Fibroblast of skin of right biceps (primary cell): ENCODE measurements at places on chromosomes 3 and 15.

GRCh38 chr3:177461765-177462164, 264.5 kb upstream of the TBL1XR1 start:
- DNase-seq = peak; percentile 56

- no peak for DNase-seq
These were observed 50.2 kb downstream of the TGM4 start for GRCh38 chr3:44924457-44925084.

DNA sequence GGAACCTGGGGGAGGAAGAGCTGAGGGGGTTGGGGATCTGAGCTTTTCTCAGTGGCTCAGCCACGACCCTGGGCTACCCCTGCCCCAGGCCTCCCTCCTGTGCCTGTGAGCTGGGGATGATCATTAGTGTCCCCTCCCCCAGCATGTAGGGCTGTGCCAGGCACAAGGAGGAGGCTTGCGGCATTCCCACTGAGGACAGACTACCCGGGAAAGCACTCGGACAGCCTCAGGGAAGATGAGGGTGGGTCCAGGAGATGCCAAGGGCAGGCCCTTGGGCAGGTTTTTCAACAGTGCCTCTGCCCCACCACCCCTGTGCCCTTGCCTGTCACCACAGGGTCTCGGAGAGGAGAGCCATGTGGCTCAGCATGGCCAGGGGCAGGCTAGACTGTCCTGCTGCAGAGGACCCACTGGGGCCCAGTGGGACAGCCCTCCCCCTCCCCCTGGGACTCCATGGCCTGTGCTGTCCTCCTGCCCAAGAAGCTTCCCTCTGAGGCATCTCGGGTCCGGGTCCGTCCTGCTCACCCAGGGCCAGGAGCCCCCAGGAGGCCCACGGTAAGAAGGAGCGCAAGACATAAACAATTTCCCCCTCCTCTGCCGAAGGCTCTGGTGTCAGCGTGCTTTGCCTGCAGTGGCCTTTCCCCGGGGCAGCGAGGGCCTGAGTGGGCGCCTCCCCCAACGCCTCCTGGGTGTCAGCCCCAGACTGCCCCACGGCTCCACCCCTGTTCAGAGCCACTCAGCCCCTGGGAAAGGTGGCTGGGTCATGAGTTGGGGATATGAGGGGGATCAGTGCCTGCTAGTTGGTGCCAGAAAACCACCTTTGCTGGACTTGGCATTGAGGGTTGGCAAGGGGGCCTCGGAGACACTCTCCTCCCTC, 192.5 kb downstream of the GOLGA6L6 start:
- no peak for DNase-seq

DNA sequence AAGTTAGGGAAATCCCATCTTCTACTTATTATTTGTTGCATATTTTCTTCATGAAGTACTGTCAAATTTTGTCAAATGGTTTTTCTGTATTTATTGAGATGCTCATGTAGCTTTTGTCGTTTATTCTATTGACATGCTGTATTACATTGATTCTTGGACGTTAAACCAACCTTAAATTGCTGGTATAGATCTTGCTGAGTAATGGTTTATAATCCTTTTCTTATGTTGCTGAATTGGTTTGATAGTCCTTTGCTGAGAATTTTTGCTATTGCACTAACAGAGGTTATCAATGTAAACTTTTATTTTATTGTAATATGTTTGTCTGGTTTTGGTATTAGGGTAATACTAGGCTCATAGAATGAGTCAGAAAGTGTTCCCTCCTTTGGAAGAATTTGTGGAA, 54.3 kb upstream of the COL6A5 start:
- no peak for DNase-seq

DNA sequence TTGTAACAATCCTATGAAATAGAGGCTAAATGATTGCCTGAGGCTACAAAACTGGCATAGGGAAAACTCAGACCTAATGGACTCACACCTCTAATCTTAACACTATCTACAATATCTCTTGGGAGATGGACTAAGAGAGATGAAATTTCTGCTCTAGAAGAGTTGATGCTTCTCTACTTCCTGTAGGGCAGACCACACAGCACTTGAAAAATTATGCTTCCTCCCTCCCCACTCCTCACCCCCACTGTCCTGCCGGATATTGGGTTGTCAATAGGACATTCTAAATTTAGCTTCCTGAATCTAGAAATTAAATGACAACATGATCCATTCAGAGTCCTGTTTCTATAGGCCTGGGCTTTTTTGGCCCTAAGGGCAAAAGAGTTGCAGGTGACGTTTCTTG, 295.6 kb downstream of the GAP43 start:
- no peak for DNase-seq

DNA sequence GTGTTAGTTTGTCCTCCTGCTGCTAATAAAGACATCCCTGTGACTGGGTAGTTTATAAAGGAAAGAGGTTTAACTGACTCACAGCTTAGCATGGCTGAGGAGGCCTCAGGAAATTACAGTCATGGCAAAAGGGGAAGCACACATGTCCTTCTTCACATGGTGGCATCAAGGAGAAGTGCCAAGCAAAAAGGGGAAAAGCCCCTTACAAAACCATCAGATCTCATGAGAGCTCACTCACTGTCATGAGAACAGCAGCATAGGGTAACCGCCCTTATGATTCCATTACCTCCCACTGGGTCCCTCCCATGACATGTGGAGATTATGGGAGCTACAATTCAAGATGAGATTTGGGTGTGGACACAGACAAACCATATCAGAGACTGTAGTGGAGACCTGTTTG, 27.0 kb downstream of the TM2D3 start:
- DNase-seq = no peak

DNA sequence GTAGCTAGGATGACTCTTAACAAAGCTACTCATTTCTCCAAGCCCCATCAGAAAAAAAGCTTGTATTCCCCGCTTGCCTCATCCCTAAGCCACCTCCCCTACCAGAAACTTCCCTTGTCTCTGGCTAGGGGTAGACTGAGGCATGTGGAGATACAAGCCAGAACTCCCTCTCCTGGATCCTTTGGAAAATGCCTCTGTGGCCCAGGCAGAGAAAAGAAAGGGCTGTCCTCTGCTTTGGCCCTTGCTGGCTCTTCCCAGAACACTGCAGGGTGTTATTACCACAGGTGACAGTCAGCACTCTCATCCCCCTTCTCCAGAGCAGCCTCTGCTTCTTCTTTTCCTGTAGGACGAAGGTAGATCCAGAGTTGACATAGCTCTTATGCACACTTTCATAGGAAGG, 15.2 kb downstream of the RMDN3 start:
- DNase-seq = no peak

DNA sequence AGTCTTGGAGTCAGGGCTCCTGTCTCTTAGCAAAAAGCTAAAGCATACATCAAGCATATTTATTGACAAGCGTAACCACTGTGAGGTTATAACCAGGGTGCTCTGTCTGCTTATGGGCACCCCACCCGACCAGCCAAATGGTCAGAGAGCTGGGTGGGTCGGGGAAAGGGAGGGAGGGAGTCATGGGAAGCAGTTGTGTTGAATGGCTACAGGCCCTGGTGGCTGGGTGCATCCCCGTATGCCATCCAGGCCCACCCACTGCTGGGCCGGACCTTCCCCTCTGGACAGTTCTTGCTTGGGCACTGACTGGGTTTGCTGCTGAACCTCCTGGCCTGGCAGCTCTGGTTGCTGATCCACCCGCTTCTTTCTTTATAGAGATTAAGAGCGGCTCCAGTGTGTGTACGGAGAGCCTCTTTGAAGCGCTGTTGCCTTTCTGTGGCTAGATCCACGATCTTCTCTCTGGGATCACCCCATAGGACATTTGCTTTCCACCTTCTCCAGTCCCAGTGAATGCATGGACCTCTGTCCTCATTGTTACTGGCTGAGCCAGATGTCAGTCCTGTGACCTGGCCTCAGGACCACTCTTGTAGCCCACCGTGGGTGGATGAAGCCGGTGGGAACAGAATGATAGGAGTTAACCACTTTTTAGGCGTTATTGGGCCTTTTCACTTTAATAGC, 59.6 kb downstream of the SMAD3 start:
- DNase-seq = no peak

DNA sequence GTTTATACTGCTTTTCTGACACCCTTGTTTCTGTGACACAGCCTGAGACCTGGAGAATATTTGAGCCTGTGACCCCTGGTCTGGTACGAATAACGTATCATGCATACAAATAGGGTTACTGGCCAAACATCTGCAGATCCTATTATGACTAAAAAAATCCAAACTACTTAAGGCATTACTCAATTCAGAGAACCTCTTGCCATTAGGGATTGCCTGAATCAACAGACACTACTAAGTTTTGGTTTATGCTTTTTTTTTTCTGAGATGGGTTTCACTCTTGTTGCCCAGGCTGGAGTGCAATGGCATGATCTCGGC, 35.4 kb downstream of the OSBPL10 start:
- DNase-seq = peak; percentile 14

GRCh38 chr3:169594402-169594801, 69.1 kb downstream of the MECOM start:
- no peak for DNase-seq

DNA sequence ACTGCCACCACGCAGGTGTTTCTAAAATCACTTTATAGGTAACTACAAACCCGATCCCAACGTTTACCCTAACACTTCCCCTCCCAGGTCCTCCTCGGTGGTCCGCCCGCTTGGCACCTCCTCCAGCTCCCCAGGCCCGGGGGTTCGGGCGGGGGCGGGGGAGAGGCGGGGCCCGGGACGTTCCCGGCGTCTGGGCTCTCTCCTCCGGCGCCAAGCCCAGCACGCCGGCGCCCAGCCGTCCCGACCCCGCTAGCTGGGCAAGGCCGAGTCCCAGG, 562 bp downstream of the CGGBP1 start:
- no peak for DNase-seq

GRCh38 chr3:130932979-130933378, 39.1 kb downstream of the ATP2C1 start:
- no peak for DNase-seq

- DNase-seq = peak; percentile 14
These were observed 51.9 kb downstream of the HOMER2 start for GRCh38 chr15:82900511-82901060.

GRCh38 chr3:107092121-107092520, 285.1 kb upstream of the CCDC54 start:
- DNase-seq = no peak

GRCh38 chr3:89983449-89983848, 876.0 kb downstream of the EPHA3 start:
- no peak for DNase-seq

GRCh38 chr3:7241584-7242302, 380.8 kb downstream of the GRM7 start:
- no peak for DNase-seq

DNA sequence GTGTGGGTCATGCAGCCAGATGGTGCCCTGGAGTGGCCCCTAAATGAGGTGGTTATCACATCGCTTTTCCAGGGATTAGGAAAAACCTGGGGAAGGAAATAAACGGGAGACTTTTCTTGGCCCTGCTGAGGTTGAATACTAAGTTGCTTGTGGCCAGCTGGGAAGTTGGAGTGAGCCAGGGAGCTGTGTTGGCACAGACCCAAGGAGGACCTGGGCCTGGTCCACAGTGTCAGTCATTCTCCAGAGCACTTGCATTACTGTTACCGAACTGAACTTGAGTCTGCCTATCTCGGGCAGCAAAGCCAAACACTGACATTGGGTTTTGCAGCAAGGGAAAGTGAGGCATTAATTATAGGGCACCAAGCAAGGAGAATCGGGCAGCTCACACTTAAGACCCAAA, 339.0 kb downstream of the GABRB3 start:
- no peak for DNase-seq

GRCh38 chr3:136277115-136277514, 27.0 kb downstream of the PCCB start:
- no peak for DNase-seq

GRCh38 chr3:40714771-40715345, 190.1 kb downstream of the ZNF621 start:
- DNase-seq = no peak

DNA sequence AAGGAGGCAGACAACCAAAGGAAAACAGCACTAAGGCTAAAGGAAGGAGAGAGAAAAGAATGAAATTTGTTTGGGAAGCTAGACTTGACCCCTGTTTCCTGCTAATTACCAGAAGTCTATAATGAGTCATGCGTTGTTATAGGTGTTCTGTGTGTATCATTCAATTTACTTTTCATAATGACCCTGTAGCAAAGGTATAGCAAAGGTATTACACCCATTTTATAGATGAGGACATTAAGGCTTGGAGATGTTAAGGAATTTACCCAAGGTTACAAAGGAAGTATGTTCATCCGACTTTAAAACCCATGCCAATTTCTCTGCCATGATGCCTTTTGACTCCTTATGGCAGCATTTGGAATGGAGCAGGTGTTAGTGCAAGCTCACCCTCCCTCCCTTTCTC, 54.9 kb downstream of the RAP2B start:
- DNase-seq = no peak

- DNase-seq = no peak
These were observed 9.6 kb downstream of the NMD3 start for GRCh38 chr3:161230621-161231171.

DNA sequence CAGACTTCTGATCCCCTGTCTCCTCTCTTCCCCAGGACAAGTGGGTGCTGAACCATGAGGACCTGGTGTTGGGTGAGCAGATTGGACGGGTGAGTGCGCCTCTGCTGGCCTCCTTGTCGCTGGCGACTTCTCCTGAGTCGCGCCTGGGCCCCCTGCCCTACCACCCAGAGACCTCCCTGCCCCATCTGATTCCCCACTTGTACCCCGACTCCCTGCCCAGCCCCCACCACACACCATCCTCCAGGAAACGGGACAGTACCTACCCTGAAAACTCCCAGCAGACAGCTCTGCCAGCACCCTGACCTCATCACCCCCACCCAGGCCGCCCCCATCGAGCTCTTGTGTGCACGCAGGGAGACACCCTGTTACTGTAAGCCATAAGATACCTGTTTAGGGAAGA, 7.7 kb downstream of the FES start:
- DNase-seq = no peak

DNA sequence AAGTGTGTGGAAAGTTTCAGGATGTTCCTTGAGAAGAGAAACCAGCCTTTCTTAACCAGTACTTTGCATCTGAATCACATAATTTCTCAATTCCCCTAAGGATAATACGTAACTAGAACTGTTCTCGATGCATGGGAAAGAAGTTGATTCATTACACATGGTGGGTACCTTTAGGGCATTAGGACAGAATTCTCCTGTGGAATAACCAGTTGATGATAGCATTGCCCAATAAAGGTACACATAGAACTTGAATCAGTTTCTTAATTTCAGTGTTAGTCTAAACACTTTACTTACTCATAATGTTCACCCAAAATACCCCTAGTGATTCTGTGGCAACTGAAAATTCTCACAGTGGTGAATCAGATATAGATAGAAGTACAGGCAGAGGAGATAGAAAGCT, 1030.9 kb downstream of the ROBO1 start:
- peak; percentile 16 for DNase-seq
